NCI-H2081 treated with DMSO at 0.1 percent for 48 hours (cell line): ENCODE measurements at places on chromosomes 12 and 14.

DNA sequence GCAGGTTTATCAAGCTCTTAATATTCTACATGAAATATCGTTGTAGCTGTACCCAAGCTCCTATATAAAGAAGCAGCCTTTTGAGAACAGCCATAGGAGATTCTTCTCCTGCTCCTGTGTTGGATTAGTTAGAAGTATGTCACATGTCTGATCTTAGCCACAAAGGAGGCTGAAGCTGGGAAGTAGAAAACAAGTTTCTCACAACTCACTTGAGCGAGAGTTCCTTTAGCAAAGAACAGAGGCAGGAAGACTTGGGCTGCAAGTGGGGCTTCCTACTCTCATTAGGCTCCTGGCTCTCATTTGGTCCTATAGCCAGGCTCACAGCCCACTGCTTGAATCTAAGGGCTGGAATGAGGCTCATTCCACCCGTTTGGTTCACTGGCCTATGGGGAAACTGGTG lies 281.9 kb downstream of the BTG1 start:
- DNase-seq = no peak

- no peak for DNase-seq
Measured at GRCh38 chr14:57749267-57749666, 116.6 kb downstream of the SLC35F4 start.

GRCh38 chr12:80857311-80857710 lies 80.4 kb downstream of the LIN7A start:
- no peak for DNase-seq

DNA sequence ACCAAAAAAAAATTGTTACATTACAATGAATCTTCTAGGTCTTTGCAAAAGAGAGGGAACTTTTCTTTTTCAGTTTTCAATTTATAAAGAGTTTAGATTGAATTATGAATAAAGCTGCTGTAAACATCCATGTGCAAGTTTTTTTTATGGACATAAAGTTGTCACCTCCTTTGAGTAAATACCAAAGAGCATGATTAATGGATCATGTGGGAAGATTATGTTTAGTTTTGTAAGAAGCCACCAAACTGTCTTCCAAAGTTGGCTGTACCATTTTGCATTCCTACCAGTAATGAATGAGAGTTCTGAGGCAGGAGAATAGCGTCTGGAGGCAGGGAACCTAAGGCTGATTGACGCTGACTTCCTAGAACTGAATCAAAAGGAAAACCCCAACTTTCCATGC lies 30.2 kb downstream of the LEMD3 start:
- DNase-seq = no peak

DNA sequence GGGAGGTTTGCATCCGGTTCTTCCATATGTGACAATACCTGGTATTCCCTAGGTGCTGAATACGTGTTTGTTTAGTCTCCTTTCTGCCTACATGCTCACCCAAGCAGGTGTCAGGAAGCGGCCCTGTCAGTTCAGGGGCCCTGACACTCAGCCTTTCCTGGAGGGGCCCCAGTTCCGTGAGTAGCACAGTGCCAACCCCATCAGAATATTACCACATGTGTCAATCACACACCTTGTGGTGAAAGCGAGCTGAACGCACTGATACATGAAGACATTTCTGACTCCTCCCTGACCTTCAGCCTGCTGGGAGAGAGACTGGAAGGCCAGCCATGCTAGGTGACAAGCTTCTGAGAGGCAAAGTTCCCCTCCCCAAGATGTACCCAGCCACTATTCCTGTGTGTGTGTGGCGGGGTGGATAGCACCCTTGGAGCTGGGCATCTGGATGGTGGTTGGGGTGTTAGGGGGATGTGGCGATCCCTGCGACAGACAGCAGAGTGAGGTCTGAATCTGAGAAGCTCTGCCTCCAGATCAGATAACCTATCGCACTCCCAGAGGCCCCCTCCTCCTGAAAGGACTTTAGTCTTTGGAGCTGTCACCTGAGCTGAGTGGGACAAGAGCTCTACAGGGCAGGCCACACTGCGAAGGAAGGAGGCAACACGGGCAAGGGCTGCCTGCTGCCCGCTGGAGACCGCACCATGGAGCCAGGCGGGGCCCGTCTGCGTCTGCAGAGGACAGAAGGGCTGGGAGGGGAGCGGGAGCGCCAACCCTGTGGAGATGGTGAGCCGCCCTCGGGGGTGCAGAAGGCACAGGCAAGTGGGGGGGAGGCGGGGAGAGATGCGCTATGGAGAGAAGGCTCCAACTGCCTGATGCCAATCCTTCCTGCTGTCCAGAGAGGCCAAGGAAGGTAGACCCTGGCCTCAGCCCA lies at the start of gene SOAT2:
SOAT2 (plus strand) TSS at position 604 of the 925 bp plus-strand sequence; CDS start at position 696, 92 bp downstream.
- no peak for DNase-seq

GRCh38 chr12:92562063-92562734 lies 140.6 kb upstream of the PLEKHG7 start:
- DNase-seq = no peak
